Hypothalamus (tissue), 51 donors: ENCODE measurements at places on chromosomes 1 and 21.

- DNase-seq = no peak
Measured at GRCh38 chr1:19045898-19046880, 89.7 kb upstream of the IFFO2 start.

DNA sequence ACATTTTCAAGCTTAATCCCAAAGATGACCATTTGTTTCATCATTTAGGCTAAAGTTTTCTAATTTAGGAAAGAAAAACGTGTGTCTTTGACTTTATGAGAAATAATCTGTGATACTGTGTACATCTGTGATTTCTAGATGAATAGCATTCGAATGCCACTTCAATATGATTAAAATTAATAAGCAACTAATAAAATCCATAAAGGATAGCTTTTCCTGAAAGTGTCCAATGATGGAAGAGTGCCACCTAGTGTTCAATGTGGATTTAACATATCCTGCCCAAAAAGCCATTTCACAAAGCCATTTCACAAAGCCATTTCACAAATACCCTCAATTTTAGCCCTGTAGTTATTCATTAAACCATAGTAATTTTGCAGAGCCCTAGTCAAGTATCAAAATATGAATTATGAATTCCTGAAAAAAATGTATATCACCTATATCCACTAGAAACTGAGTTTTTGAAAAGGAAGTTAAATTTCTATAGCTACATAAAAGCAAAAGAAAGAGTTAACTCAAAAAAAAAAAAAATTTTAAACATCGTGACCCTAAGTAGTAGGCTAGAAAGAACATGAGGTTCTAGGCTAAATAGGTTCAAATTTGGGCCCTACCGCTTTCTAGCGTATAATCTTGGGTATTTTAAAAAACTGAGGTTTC, 19.1 kb downstream of the NME7 start:
- no peak for DNase-seq

DNA sequence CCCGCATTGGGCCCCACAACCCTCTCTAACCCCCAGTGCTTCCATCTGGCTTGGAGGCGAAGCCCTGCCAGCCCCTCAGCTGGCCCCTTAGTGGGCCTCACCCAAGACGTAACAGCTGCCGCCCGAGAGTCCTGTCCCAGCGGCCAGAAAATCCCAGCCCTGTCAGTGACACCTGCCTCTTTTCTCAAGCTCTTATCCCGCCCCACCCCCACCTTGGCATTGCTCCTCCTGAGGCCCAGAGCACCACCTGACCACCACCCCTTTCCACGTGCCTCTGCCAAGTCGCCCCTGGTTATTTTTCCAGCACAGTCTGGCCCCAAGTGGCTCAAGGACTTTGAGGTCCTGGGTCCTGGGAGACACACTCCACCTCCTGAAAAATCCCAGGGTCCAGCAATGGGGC, 5.9 kb upstream of the CTRC start:
- DNase-seq = no peak

GRCh38 chr1:107739651-107740050, 225.3 kb downstream of the VAV3 start:
- DNase-seq = no peak

- DNase-seq = no peak
Measured at GRCh38 chr1:24904731-24905354, 25.2 kb downstream of the RUNX3 start.

- no peak for DNase-seq
Measured at GRCh38 chr1:222250376-222250775, 297.5 kb downstream of the HHIPL2 start.

- DNase-seq = no peak
Measured at GRCh38 chr1:150534002-150534401, 15.2 kb upstream of the ADAMTSL4 start.

DNA sequence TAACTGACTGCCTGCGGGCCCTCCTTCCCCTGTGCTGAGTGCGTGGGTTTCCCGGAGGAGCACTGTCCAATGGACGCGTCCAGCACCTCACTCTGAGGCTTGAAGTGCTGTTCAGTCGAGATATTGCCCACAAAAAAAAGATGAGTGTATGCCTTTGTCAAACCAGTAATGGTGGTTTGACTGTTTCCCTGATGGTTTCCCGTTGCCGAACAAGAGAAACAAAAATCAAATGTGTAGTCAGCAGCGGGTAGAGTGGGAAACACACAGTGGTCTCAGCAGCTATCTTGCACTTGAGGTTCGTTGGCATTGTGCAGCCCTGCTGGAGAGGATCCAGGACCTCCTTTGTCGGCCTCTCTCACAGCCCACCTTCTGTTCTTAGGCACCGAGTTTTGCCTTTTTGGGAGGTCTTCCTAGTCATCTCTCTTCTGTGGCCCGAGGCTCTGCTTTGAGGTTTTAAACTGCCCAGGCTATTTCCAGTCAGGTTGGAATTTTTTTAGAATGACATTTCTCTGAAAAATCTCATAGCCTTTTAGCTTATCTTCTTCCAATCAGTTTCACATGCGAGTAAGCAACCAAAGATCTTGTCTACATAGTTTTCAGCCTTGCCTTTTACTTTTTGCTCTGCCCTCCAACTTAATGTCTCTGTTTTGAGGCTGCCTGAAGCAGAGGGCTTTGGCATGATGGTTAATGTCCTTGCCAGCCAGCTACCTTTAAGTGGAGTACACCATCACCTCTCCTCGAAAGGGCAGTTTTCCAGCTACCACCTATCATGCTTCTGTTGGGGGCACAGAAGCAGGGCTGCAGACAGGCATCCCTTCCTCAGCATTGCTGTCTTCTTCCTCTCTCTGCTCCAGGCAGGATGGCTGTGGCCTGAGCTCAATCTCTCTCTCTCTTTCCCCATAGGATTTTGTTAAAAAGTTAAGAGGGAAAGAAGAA, 132.3 kb downstream of the URB2 start:
- DNase-seq = no peak

DNA sequence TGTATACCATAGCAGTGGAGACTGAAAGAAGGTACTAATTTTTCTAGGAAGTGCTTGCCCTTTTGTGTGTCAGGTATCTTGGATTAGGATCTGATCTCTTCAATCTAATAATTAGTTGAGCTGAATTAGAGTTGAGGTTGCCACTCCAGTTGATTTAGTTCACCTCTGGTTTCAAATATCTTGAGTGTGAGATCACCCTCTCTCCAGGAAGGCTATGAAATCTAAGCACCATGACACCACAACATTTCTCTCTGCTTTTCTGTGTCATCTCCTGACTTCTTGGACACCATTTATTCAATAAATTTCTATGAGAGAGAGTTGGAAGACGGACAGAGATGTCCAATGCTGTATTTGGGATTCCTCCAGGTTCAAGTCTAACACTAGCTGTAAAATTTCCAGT, 212.8 kb downstream of the DYRK1A start:
- no peak for DNase-seq

GRCh38 chr1:17617787-17618557, 78.5 kb downstream of the ARHGEF10L start:
- DNase-seq = no peak

- peak; percentile 49 for DNase-seq
Measured at GRCh38 chr1:173431304-173432045, 45.7 kb upstream of the PRDX6 start.

DNA sequence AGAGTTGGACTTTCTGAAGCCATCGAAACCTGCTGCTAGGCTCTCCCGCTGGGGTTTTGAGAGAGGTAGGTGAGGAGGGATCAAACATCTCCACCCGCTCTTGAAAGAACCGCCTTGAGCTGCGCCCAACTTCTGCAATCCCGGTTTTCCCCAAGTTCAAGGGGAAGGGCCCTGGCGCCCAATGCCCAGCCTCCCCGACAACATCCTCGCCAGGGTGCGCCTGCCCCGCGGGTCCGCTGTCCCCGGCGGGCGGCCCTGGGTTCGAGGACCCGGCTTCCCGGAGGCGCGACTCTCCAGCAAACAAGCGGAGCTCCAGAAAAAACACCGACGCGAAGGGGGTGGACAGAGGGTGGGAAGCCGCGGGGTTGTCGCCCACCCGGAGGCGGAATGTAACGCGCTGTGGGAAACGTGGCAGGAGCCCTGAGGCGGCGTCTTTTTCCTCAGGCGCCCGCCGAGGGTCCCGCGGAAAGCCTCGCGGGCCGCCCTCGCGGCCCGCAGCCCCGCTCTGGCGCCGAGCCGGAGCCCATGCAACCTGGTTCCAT, 607 bp downstream of the BTG3 start:
- DNase-seq = peak; percentile 33

DNA sequence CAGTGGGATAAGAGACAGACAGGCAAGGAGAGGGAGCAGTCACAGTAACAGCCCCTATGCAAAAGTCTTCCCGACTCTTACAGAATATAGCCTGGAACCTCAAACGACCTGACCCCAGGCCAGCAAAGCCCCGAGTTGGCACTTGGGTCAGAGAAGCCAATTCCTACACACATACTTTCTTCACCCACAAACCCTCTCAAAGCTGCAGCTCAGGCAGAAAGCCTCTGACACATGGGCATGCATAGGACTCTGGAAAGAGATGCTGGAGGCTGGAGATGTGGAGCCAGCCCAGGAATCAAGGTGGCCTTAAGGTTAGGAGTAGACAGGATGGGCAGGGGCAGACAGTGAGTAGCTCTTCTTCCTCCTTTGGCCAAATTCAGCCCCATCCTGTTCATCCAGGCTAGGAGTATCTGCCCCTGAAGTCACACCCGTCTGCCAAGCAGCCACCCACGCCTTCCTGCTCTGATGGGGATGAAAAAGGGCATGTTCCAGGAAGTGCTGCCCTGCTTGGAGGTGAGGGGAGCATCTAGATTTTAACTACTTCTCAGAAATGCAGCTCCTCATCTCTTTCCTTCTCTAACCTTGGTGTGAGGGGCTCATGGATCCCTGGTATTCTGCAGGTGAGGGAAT, 7.8 kb downstream of the SLC41A1 start:
- no peak for DNase-seq

GRCh38 chr1:8351693-8352470, 34.0 kb downstream of the SLC45A1 start:
- DNase-seq = no peak

GRCh38 chr1:45385302-45385701, 45.1 kb upstream of the MUTYH start:
- DNase-seq = no peak

GRCh38 chr1:229253151-229253974, 17.5 kb upstream of the RAB4A start:
- DNase-seq = no peak

- DNase-seq = no peak
Measured at GRCh38 chr1:163730411-163730821, 408.7 kb downstream of the NUF2 start.
